ENCODE measurements at places on chromosomes 4 and X.

DNA sequence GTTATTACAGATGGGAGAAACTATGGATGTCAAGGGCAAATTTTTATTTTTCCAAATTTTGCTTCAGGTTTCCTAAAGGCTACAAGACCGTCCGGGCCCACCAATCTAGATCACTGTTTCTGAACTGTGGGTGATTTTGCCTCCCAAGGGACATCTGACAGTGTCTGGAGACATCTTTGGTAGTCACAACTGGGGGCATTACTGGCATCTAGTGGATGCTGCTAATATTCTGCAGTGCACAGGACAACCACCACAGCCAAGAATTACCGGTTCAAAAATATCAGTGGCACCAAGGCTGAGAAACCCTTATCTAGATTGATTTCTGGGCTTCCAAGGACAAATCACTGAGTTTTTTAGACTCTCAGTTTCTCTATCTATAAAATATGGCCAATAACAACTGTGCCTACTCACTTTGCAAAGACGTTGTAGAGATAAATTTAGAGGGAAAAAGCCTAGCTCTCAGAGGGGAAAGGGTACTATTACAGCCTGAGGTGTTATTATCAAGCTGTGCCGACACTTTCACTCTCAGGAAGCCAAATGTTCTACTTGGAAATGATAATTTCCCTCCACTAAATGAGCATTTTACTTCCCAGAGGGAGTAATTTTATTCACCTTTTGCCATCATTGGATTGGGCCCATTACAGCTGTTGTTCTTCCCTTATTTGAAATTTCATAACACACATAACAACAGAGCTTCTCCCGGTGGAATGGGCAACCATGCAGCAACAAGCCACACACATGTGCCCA is 442.1 kb downstream of the CENPC start:
- DNase-seq: no peak

GRCh38 chr4:77043507-77044136 is 32.2 kb downstream of the CCNI start:
- DNase-seq: no peak

DNA sequence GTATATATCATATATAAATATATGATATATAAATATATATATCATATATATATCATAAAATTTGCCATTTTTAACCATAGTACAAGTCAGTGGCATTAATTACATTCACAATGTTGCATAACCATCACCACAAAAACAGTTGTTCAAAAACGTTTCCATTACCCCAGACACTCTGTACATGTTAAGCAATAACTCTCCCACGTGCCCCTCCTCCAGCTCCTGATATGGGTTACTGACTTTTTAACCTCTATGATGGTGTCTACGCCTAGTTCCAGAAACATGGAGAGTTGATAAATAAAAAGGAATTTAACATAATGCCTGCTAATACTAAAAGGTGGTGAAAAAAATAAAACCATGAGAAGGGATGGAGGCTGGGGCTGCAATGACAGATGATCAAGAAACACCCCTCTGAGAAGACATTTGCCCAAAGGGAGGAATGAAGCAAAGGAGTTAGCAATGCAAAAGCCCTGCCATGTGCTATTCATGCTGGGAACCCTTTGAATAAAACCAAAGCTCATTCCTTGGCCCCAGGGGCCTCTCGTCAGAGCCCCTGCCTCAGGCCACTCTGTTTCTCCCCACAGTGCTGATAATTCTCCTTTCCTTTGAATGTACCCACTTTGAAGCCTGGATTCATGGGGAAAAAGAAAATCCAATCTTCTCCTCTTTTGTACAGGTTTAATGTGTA is 144.3 kb downstream of the NWD2 start:
- no peak for DNase-seq

DNA sequence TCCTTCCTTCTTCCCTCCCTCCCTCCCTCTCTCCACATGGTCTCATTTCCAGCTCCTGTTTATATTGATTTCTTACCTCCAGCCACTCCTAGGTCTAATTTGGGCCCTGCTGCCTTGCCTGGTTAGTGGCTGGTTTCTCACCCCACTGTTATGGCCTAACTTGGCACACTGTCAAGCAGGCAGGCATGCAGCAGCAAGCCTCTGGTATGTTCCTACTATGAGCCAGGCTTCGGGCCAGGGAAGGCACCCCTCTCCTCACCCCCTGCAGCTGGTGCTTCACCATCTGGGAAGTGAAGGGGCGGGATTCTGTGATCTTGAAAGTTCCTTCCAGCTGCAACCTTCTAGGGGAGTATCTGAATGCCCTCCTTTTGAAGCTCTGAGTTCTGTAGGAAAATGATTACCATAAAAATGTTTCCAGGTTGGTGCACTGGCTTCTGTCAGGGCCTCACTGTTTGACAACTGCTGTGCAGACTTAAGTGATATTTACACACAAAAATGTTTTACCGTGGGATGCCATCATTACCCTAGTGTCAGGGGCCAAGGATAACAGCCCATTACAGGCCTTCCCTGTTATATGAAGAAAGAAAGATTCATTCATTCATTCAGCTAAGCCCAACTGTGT is 10.1 kb upstream of the VMA21 start:
- no peak for DNase-seq

- no peak for DNase-seq
Observed at GRCh38 chr4:26916195-26916594, 55.6 kb downstream of the STIM2 start.

DNA sequence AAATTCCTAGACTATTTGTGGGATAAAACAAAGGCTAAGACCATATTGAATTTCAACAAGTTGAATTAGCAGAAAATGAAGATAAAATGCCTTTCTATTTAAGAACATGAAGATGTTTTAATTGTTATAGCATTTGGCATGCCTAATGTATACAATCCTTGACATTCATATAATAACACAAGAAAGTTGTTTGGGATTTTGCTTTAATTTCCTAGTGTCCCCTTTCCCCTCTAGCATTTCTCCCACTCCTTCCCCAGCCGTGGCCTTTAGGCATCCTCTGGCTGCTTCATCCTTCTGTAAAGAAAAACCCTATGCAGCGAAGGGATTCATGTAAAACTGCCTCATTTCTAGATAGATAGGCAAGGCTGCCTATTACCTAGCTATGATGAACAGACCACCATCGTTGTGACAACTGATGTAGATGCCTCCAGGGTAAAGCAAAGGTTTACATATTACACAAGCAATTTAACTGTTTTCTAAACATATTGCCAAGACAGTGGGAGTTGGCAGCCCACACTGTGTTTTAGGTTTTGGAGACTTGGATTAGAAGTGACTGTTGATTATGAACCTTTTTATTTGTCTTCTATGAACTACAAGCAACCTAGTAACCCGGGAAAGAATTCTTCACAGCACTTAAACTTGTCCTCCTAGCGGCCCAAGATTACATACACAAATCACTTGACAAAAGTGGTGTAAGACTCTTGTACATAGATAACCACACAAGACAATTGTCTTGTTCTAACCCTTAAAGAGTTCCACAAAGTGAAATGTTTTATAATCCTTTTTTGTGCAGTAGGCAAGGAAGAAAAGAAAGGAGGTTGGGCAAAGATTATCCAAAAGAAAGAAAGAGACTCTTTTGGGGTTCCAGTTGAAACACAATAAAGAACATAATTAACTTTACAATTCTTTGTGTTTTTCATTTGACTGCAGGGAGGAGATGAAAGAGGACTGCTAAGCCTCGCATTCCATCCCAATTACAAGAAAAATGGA is 59.9 kb downstream of the HHIP start:
- no peak for DNase-seq

- DNase-seq: no peak
Observed at GRCh38 chrX:15790769-15791290, 546 bp downstream of the ZRSR2 start.

- DNase-seq: peak; percentile 23
Observed at GRCh38 chr4:151658959-151659600, 101.7 kb downstream of the GATB start.

- no peak for DNase-seq
Observed at GRCh38 chr4:150816491-150816890, 198.6 kb downstream of the LRBA start.

DNA sequence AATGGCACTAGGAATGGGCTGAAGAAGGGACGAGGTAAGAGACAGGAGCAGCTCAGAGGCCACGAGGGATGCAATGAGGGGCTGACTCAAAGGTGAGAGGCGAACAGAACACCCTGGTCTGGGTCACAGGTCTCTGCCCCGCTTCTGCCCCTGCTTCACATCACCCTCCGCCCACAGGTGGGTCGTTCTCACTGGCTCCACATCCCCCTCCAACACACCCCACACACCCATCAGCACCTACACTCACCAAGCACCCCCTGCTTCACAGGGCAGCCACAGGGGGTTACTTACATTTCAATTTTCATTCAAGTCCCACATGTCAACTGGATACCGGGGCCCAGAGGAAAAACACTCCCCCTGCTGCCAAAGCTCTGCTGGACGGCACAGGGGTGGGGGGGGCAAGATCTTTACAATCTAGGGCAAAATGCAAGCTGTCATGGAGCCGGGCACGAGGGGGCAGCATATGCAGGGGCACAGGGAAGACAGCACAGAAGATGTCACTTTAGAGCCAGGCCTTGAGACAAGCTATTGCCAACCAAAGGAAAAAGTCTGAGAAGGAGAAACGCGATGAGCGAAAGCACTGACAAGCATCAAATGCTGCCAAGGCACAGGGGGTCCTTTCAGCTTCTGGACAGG is 94.0 kb downstream of the AFAP1 start:
- no peak for DNase-seq

- no peak for DNase-seq
Observed at GRCh38 chrX:13235930-13236329, 83.9 kb downstream of the ATXN3L start.

GRCh38 chr4:121668368-121669162 is 28.2 kb downstream of the ANXA5 start:
- peak; percentile 83 for DNase-seq

GRCh38 chr4:157221426-157221894 is 932 bp downstream of the GRIA2 start:
- no peak for DNase-seq

GRCh38 chr4:38468339-38468866 is 195.6 kb upstream of the KLF3 start:
- DNase-seq: no peak

- DNase-seq: no peak
Observed at GRCh38 chr4:7255488-7255881, 63.1 kb downstream of the SORCS2 start.

DNA sequence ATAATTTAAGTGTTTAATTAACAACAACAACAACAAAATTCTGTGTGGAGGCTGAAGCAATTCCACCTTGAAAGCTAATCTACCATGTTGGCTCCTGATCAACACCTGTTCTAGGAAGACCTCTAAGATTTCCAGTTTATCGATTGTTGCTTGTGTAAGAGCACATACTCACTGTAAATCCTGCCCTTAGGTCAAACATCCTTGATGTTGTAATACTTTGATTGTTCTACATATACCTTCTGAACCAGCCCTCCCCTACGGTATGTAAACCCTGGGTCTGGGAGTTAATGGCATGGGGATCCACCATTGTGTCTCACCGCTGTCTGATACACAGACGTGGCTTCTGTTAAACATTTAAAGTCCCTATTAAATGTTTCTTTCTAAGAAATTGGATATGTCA is 73.2 kb downstream of the RASL11B start:
- no peak for DNase-seq

DNA sequence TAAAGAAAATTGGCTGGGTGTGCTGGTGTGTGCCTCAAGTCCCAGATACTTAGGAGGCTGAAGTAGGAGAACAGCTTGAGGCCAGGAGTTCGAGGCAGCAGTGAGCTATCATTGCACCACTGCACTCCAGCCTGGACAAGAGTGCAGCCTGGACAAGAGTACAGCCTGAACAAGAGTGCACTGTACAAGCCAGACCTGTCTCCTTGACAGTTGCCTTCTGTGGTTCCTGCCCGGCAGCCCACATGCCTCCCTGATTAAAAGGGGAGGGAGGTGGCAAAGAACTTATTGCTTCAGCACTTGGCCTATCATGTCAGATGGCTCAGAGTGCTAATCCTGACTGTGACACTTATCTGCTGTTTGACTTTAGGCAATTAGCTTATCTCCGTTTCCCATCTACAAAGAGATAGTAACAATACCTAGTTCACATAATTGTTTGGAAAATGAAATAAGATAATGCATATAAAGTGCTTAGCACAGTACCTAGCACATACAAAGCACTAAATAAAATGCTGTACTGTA is 249.1 kb downstream of the DCLK2 start:
- no peak for DNase-seq

DNA sequence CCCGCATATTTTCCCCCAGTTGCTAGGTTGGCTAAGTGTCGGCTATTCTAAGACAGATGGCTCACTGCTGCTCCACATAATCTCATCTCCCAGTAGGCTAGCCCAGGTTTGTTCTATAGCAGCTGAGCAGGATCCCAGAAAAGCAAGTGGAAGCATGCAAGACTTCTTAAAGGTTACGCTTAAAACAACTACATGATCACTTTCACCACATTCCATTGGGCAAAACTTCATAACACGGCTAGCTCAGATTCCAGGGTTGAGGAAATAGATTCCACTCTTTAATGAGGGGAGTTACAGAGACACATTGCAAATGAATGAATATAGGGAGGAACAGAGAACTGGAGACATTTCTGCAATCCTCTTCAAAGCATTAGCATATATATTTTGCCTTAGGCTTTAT is 12.9 kb upstream of the RAB33B start:
- DNase-seq: no peak

DNA sequence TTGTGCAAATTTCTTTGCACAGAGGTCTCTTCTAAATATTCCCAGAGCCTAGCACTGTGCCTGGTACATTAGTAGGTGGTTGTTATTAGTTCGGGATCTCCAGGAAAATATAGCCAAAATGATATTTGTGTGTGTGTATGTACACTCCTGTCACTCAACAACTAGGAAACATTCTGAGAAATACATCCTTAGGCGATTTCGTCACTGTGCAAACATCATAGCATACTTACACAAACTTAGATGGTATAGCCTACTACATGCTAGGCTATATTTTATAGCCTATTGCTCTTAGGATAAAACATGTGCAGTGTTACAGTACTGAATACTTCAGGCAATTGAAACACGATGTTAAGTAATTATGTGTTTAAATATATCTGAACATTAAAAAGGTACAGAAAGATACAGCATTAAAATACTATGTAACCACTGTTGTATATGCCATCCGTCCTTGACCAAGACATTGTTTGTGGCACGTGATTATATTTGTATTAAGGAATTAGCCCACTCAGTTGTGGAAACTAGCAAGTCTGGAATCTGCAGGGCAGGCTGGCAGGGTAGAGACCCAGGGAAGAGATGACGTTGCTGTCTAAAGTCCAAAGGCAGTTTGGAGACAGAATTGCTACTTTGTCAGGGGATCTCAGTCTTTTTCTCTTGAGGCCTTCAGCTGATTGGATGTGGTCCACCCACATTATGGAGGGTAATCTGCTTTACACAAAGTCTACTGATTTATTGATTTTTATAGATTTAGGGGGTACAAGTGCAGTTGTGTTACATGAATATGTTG is 106.9 kb downstream of the COL4A6 start:
- DNase-seq: no peak

DNA sequence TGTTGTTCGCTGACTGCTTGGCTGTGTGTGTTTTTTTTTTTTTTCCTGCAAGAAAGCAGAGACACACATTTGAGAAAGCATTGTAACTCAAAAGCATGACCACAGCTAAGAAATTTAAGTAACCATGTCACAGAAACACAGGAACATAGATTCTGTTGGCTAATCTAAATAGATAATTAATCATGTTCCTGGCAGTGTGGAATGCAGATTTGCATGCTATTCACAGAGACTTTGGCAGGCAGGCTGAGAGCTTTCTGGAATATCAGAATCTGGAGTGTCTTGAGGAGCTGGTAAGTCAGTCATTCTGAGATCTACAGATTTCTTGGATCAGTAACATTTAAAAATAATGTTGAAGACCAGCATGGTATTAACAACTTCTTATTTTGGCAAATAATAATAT is 33.2 kb upstream of the SMS start:
- DNase-seq: no peak
